Vein endothelial cell (primary cell): ENCODE measurements at places on chromosomes 1 and 21. TPM values are rescaled to one million over a fixed set of nuclear protein-coding genes. Genes with fewer than 3 reads are reported as not detected.

ODF2L gene
- total RNA-seq: 47.4 and 90.2 TPM in 2 replicates

HAPLN2 gene
- total RNA-seq: not detected in 2 replicates

RNU1-3 gene
- under 0.01 TPM in 2 replicates for total RNA-seq

OR10X1 gene
- total RNA-seq: not detected in 2 replicates

NUF2 gene
- 8.5 and 23.5 TPM in 2 replicates for total RNA-seq

CELA3B gene
- total RNA-seq: not detected in 2 replicates

TAS1R3 gene
- 0.38 and 0.65 TPM in 2 replicates for total RNA-seq

NFASC gene
- total RNA-seq: under 0.01 TPM in 1 of 2 replicates, not detected in the other

WNT9A gene
- 3.5 and 3.9 TPM in 2 replicates for total RNA-seq

ERRFI1 gene
- total RNA-seq: 20.6 and 28.1 TPM in 2 replicates

CLCA2 gene
- total RNA-seq: 0.10 and 0.65 TPM in 2 replicates

ATP1A2 gene
- total RNA-seq: not detected in 2 replicates

MYBPH gene
- not detected in 2 replicates for total RNA-seq

ICOSLG gene
- 3.0 and 3.6 TPM in 2 replicates for total RNA-seq

DNAH14 gene
- total RNA-seq: 6.5 and 13.9 TPM in 2 replicates

S100A1 gene
- 0.38 TPM in 1 of 2 replicates, not detected in the other for total RNA-seq

RAB42 gene
- 0.98 and 1.2 TPM in 2 replicates for total RNA-seq

ARTN gene
- total RNA-seq: not detected in 2 replicates

OSCP1 gene
- 4.1 and 6.9 TPM in 2 replicates for total RNA-seq

RIMS3 gene
- total RNA-seq: under 0.01 and 0.19 TPM in 2 replicates

GSTM2 gene
- 1.7 and 4.9 TPM in 2 replicates for total RNA-seq

RIIAD1 gene
- not detected in 2 replicates for total RNA-seq

PLA2G2F gene
- total RNA-seq: not detected in 2 replicates
